ENCODE measurements at places on chromosomes 7 and 10.
A peak's percentile ranks its signal among the peaks of the same experiment; 100 is the strongest.

DNA sequence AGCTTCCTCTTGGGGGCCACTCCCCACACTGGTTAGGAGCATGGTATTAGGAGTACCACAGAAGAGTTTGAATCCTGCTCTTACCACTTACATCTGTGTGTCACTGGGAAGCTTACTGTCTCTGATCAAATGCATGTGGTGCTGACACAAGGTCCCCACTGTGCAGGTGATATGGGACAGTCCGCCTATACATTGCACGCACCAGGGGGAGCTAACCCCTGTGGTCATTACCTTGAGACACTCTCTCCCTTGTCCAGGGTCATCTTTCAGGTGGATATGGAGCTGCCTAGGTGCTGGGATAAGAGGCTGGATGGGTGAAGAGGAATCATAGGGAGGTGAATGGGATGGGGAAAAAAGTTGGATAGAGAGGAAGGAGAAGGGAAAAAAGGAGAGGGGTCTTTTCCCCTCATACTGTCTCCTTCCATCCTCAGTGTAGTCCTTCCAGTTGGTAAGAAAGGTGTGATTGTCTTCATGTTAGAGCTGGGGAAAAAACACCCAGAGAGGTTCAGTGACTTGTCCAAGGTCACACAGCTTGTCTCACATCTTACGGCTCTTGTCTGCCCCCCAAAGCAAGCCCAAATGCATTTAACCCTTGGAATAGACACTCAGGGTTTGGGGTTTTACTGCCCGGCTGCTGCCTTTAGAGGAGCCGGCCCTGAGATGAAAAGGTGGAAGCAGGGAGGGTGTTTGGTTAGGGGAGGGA, 125.9 kb downstream of the CDH23 start:
- DNase-seq, result no peak

DNA sequence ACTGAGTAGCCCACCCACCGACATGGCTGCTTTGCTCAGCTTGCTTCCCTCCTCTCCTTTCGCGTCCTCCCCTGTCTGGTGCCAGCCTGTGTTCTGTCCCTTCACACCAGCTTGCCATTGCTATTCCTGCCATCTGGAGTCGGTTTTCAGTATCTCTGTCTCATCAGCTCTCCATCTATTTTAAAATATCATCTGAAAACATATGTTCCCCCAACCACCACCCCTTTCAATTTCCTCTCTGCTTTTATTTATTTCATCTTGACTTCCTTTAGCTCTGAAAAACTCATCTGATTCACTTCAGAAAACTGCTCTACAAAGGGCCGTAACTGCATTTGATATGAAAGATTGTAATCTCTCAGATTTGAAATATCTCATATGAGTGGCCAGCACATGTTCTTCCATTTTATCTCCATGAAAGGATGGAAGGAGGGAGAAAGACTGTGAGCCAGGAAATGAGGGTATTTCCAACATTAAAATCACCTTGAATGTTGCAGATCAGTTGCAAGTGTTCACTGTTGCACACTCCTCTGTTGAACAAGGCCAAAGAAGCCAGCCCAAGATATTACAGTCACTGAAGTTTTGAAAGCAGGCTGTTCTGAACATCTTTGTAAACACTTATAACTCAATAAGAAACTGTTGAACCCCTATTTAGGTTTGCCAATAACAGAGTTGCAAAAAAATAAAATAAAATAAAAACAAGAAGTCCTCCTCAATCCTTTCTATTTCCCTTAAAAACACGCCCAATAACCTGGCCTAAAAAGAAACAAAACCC, 202.4 kb upstream of the NEBL start:
- no peak for DNase-seq

DNA sequence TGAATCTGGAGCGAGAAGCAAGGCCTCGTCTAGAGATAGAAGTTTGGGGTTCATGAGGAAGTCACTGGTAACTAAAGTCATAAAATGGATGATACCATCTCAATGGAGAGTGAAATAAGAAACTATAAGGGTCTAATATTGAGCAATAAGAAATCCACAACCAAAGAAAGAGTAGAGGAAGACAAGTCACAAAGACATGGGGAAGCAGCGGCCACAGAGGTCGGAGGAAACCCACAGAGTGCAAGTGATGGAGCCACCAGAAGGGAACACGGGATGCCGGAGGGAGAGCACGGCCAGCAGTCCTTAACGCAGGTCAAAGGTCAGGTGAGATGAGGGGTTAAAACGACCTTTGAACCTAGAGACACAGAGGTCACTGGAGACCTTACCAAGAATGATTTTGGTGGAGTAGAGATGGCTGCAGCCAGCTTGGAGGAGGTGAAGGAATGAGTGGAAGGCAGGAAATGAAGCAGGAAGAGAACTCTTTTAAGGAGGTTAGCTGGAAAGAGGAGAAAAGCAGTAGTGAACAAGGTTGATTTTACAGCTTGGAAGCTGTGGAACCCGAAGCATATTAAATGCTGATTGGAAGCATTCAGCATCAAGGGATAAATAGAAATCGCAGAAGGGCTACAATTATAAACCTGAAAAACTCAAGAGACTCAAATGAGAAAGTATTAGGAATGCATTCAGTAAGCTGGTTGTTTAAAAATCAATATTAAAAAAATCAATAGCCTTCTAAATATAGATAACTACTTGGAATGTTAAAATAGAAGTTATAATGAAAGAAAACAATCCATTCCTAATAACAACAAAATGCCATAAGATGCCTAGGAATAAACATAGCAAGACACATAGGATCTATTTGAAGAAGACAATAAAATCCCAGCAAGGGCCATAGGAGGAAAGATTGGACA, 93.7 kb downstream of the SVOPL start:
- no peak for DNase-seq

DNA sequence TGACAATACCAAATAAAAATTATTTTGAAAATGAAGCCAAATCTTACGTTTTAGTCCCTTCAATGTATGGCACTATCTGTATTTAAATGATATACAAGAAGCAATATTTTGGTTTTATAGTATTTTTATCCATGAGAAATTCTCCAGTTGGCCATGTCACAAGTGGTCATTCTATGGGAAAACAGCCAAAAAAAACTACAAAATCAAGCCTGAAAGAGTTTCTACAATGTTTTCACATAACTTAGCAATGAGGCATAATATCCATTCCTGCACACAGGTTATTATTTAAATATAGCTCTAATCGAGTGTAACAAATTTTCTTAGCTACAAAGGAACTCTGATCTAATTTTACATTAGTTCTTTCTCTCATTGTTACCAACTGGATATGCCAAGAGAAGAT, 5.4 kb downstream of the RAB11FIP2 start:
- DNase-seq, result peak; percentile 14

DNA sequence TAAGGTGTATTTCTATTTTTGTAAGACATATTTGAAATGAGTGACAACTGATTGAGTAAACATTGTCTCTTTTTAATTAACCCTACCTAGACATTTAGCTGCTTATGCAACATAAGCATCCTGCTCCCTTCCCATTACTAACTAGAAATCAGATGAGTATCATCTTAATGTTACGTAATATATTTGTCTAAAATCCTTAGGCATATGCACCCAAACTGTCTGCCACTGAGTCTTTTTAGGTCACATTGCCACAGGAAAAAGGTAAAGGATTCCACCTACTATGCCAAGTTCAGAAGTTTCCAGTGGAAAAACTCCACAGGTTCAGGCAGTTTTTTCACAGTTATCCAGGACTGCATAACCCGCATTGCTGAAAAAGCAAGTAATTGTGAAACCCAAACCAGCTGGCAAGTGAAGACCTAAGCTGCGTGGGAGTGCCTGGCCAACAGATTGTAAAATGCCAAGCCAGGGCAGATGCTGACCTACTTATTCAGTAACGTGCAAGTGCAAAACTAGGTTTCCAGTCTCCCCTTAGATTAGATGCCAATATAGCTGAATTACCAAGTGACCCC, 983.7 kb downstream of the GATA3 start:
- peak; percentile 5 for DNase-seq

DNA sequence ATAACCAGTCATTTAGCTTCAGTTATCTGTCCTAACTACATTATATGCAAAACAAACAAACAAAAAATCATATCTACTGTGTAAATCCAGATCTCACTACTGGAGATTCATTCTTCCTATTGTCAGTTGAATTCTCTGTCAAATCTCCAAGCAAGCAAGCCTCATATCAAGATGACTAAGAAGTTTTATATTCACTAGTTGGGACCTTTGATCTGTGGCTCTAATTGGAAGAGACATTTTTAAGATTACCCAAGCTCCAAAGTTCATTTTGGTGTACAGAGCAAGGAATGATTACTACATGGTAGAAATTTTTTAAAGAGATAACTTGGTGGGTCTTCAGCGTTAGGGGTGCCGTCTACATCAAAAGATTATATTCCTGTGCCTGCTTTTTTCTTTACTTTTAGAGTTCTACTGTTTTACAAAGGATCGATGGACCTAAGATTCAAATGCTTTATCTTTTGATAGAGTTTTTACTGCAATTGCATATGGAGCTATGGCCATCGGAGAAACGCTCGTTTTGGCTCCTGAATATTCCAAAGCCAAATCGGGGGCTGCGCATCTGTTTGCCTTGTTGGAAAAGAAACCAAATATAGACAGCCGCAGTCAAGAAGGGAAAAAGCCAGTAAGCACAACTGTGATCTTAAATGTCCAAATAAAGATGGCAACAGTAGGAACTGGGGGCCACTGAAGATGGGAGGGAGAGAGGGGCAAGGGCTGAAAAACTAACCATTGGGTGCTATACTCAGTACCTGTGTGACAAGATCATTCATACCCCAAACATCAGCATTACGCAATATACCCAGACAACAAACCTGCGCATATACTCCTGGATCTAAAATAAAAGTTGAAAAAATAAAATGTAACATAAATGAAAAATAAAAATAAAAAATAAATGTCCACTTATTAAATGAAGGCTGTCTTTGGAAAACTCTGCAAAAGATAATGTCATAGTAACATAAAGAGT, 47.9 kb downstream of the SP8 start:
- DNase-seq, result no peak

GRCh38 chr7:142459551-142459963, 201.7 kb upstream of the PRSS58 start:
- peak; percentile 73 for DNase-seq

- DNase-seq, result peak; percentile 83
Observed at GRCh38 chr7:22726907-22727713, at the start of gene IL6. IL6 (plus strand) TSS chr7:22727200; CDS start chr7:22727263, 63 bp downstream.

DNA sequence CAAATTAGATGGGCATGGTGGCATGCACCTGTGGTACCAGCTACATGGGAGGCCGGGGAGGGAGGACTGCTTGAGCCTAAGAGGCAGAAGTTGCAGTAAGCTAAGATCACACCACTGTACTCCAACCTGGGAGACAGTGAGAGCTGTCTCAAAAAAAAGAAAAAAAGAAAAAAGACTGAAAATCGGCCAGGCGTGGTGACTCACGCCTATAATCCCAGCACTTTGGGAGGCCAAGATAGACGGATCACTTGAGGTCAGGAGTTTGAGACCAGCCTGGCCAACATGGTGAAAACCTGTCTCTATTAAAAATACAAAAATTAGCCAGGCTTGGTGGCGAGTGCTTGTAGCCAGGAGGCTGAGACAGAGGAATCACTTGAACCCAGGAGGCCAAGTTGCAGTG, 11.9 kb downstream of the RNF216 start:
- DNase-seq, result no peak
